ENCODE measurements at places on chromosomes 11 and 22.

- DNase-seq = no peak
These were observed 54.6 kb downstream of the POLD3 start for GRCh38 chr11:74646954-74647353.

DNA sequence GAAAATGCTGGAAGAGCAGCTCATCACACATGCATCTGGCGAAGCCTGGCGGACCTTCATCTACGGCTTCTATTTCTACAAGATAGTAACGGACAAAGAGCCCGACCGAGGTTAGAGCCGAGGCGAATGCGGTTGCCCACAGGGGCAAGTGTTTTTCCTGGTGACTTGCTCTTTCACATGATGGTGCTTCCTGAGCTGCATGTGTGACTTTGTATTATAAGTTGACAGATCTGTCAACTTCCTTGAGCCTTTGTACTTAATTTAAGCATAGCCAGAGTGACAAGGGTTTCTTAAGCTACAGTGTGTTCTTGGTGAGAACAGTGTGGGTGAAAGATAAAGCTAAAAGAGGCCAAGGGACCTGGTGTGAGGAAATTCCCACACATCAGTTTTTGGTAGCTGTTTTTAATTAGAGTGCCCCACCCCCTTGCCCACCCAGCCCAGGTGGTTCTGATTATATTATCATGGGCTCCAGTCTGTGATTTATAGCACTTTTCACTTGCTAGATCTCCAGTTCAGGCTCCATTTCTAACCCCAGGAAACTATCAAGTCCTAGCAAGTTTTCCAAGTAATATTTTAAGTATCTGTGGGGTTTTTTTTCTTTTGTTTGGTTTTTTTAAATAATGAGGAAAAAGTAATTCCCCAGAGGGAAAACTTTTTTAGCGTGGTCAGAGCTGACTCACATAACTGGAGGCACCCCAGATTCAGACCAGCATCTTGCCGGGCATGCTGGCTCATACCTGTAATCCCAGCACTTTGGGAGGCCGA, 68.0 kb upstream of the YWHAH start:
- no peak for DNase-seq

DNA sequence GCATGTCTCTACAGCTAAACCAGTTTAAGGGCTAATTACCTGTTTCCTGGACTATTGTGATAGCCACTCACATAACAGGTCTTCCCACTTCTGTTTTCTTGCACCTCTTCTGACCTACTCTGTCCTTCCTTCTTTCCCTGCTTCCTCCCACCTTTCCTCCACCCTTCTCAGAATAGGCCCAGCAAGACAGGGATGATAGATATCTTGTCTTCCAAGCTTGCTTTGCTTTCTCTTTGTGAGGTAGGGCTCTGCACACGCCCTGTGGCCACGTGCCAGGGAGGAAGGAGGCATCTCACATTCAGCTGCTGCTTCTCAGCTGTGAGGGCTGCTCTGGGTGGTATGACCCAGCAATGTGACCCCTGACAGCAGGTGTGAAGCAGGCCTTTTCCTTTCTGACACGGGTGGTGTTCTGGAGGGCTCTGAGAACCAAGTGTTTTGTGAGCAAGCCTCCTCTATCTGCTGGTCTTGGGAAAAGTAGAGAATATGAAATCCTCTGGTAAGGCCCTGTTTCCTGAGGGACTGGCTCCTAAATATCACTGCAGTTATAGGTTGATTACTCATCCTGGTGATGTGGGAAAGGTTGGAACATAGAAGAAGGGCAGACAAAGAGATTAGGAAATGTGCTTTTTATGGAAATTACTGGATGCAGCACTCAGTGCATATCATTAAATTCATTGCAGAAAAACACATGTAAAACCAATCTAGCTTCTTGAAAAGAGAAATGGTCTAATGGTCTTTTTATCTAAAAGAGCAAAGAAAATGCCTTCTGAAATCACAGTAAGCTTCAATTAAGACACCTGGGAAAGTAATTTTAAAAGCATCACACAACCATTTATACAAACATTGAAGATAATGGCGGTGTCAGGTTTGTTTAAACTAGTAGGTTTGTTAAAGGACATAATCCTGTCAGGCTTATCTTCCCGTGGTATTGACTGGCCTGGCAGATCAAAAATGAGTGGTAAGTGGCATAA, 8.5 kb downstream of the AMOTL1 start:
- peak; percentile 80 for DNase-seq

DNA sequence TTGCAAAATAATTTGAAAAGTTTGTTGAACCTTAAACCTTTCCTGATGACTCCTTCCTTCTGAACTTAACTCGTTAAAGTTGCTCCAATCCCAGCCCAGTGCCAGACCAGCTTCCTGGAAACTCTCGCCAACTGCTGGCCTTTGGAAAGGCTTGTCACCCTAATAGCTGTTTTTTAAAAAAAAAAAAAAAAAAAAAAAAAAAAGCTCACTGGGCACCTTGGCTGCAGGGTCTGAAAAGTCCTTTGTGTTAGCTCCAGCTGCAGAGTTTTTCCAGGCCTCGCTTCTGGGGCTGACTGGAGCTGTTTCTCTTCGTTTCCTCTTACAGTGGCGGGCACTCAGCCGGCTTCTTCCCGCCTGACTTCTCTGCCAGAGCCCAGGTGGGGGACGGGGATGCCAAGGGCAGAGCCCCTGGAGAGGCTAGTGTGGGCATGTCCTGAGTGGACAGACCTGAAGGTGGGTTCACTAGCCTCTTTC, 25.1 kb downstream of the KCNQ1OT1 start:
- no peak for DNase-seq

DNA sequence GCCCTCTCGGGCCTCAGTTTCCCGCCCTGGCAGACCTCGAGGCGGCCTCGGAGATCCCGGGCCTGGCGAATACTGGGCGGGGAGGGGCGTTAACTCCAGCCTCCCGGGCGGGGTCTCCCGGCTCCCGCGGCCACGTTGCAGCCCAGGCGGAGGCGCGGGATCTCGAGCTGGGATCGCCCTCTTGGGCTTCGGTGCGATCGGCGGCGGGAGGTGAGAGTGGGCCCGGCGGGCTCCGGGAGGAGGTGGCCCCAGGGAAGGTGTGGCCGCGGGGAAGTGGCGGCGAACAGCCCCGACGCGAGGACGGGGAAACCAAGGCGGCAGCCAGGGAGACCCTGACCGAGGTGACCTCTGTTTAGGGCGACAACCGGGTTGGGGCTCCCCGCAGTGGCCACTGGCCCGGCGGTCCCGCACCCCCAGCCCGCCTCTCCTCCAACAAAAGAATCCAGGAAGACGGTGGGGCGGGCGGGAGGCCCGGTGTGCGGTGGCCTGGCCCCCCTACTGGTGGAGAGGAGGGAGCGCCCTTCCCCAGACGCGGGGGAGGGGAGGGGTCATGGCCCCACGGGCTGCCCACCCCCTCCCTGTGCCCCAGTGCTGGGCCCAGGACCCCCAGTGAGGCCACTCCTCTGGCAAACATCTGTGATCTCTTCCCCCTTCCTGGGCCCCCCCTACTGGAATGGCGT, at the start of gene PHETA2:
Gene PHETA2, plus strand, starts transcription at position 117 of the 680 bp plus-strand sequence. CDS start 3,046 bp downstream, outside the sequence.
- DNase-seq = no peak

DNA sequence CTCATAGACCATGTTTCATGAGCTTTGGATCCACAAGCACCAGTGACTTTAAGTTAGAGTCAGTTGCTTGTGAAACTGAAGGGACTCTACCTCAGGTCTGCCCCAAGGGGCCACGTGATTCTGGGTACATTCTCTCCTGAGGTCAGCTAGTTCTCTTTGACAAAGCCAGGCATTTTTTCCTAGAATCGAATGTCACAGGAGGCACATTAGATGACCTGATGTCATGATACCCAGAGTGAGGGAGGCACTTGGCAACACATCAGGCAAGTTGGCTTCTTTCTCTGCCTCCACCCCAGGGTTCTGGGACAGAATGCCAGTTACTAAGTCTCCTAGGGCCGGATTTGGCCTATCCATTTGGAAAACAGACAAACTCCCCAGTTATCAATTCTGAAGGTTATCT, 93.0 kb downstream of the APIP start:
- DNase-seq = no peak

- DNase-seq = peak; percentile 83
These were observed 61.0 kb downstream of the BMAL1 start for GRCh38 chr11:13338427-13339069.

DNA sequence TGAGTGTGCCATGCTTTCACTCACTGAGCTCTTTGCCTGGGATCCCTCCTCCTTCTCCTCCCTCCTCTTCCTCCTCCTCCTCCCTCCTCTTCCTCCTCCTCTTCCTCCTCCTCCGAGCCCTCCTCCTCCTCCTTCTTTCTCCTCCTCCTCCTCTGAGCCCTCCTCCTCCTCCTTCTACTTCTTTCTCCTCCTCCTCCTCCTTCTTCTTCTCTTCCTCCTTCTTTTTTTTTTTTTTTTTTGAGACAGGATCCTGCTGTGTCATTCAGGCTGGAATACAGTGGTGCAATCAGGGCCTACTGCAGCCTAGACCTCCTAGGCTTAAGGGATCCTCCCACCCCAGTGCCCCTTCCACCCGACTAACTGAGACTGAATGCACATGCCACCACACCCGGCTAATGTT, 62.3 kb downstream of the DEUP1 start:
- peak; percentile 83 for DNase-seq

GRCh38 chr22:38133331-38133730, 22.8 kb upstream of the BAIAP2L2 start:
- no peak for DNase-seq

GRCh38 chr11:78478536-78478935, 60.9 kb upstream of the GAB2 start:
- no peak for DNase-seq

GRCh38 chr11:832529-833113, at the start of gene CD151:
Gene CD151 (plus strand): TSS chr11:832952. CDS start chr11:836070, 3,118 bp downstream.
- DNase-seq = peak; percentile 66
